RKO (cell line): ENCODE measurements at places on chromosomes 13 and 19.
A peak's percentile ranks its signal among the peaks of the same experiment; 100 is the strongest.

GRCh38 chr19:47340477-47341208 lies 8.5 kb upstream of the DHX34 start:
- no peak for DNase-seq

- DNase-seq = no peak
Measured at GRCh38 chr13:24168392-24168750, 7.9 kb downstream of the SPATA13 start.

GRCh38 chr19:6503407-6504201 lies 1.5 kb upstream of the TUBB4A start:
- no peak for DNase-seq

DNA sequence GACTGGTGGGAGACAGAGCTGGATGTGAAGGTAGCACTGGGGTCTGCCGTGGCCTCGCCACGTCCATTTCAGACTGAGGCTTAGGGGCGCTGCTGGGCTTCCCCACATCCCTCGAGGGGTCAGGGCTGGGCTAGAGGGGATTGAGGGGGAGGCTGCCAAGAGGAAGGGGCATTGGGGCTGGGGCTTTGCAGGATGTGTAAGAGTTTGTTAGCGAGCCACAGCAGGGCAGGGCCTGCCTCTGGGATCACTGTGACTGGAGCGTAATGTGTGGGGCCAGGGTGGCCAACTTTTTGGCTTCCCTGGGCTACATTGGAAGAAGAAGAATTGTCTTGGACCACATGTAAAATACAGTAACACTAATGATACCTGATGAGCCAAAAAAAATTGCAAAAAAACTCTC lies 14.1 kb downstream of the ARID3A start:
- no peak for DNase-seq

- no peak for DNase-seq
Measured at GRCh38 chr13:30789166-30789862, 54.0 kb downstream of the ALOX5AP start.

DNA sequence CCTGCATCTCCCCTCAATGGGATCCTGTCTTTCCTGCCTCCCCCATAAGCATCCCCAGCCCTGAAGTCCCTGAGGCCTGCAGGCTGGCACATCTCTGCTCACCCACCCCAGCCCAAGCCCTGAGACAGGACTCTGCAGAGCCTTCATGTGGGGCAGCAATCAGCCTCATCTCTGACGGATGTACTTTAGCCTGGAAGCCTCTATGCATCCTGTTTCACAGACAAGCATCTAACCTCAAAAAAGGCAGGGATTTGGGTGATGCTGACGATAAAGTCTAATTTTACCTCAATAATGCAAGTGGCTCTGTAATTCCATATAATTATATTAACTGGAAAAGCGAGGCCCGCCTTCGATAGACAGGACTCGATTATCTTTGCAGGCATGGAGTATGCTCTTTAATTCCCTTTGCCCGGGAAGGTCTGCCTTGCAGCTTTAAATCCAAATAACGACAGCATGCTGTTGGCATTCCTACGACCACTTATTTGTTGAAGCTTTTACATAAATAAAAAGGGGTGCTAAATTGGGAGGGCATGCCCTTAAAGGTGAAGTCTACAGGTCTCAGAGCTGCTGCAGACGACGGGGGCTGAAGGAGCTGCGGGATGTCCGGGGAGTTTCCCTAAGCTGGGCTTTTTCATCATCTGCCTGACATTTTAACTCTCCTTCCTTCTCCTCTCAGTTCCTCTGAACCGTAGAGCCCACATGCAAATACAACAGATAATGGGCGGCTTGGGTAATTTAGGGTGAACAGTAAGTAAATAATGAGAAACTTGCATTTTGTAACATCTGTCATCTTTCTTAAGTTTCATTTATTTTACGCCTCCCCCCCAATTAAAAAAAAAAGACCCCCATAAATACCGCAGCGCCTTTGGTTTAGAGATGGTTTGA lies 211.5 kb downstream of the URI1 start:
- DNase-seq = no peak

DNA sequence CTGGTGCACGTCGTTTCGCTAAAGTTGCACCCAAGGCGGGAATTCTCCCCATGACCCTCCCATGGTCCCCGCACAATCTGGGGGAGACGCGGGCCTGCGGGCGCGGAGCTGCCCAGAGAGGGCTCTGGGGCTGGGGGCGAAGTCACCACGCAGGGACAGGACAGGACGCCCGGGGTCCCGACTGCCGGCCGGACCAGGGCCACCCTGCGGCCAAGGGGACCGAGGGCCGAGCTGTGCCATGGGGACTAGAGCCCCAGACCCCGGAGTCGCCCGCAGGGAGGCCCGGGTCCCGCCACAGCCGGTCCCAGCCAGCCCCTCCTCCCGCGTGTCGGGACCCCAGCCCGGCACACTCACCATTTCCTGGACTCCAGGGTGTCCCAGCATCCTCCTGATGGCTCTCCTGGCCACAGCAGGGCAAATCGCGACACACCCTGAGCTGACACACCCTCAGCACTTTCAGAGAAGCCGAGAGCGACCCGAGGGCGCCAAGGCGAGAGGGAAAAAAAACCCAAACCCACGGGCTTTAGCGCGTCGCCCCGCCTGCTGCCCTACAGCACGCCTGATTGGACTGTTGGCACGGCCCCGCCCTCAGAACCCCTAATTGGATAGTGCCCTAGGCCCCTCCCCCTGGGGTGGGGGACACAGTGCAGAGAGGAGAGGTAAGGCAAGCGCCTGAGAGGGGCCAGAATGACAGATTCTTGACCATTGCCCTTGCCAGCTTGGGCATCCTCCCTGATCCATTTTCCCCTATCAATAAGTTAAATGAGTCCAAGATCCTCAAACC lies 28.6 kb downstream of the ZNF44 start:
- DNase-seq = no peak

GRCh38 chr13:64266024-64266423 lies 2850.4 kb upstream of the PCDH20 start:
- no peak for DNase-seq

DNA sequence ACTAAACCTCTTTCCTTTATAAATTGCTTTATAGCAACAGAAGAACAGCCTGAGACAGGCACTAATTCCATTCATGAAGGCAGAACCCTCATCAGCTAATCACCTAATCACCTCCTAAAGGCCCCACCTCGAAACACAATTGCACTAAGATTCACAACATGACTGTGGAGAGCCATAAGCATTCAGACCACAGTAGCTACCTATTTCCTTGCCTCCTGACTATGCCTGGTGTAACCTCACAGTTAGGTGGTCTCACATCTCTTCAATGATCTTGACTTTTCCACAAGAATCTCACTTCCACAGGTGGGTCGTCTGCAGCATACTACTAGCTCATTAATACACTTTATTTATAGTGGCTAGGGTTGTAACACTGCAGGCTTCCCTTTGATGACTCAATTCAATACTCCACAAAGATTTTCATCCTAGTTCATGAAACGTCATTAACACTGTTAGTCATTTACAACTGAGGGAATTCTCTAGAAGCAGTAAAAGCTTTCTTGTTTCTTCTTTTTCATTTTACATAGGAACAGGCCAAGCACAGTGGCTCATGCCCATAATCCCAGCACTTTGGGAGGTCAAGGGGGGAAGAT lies 27.1 kb downstream of the STK24 start:
- peak; percentile 15 for DNase-seq

GRCh38 chr13:98488736-98489135 lies 88.2 kb downstream of the STK24 start:
- no peak for DNase-seq

- DNase-seq = no peak
Measured at GRCh38 chr19:10631874-10632273, 6.5 kb downstream of the SLC44A2 start.

DNA sequence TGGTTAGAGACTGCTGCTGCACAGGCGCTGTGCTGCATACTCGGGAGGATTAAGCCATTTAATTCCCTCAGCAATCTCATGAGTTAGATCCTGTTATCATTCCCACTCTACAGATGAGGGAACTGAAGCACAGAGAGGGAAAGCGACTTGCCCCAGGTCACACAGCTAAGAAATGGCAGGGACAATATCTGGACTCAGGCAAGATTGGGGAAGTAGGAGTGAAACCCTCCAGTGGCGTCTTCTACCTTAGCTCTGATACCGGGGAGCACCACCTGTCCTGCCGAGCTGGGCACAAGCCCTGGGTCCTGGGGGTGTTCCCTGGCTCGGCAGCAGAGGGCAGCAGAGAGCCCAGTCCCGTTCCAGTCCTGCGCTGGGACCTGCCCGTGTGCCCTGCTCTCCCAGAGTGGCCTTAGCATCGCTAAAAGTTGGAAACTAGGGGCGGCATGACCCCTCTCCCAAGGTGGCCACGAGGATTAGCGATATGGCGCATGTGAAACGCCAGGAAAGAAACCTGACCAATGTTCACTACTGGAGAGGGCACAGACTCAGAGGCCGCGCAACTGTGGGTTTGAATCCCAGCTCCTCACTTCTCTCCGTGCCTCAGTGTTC lies 20.5 kb downstream of the CYTH2 start:
- DNase-seq = peak; percentile 65

GRCh38 chr13:85194482-85194881 lies 604.7 kb downstream of the SLITRK6 start:
- no peak for DNase-seq

DNA sequence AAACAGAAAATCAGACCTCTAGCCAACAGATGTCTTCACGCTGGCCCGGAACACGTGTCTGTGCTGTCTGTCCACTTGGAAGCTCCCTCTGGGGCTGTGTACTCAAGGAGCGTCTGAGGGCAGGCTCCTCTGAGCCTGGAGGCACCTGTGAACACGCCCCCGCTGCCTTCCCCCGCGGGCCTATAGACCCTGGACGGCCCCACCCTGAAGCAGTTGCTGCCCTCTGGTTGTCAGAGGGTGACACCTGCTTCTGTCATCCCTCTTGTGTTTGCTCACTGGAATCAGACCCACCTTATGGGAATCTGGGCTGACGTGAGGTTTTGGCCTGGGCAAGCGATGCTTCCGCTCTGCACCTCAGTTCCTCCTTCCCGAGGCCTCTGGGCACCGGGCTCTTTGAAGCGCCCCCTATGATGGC lies 19.2 kb downstream of the EPN1 start:
- DNase-seq = no peak

DNA sequence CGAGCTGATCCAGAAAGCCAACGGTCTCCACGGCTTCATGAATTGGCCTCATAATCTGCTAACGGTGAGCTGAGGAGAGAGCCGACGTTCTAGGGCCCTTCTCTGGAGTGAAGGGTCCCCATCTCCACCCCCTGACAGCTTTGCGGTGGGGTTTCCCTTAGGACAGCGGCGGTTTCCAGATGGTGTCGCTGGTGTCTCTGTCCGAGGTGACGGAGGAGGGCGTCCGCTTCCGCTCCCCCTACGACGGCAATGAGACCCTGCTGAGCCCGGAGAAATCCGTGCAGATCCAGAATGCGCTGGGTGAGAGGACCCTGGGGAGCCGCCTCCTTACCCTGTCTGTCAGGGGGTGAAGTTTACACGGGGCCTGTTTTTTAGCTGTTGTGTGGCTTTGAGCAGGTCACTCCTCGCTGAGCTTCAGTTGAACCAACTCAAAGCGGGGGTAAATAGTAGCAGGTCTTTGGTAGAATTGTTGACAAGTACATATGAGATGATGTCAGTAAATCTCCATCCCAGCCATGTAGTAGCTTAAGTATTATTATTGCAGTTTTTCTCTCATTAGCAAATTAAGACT lies 801 bp downstream of the QTRT1 start:
- DNase-seq = peak; percentile 42

GRCh38 chr13:73898276-73898675 lies 235.9 kb downstream of the KLF12 start:
- no peak for DNase-seq

DNA sequence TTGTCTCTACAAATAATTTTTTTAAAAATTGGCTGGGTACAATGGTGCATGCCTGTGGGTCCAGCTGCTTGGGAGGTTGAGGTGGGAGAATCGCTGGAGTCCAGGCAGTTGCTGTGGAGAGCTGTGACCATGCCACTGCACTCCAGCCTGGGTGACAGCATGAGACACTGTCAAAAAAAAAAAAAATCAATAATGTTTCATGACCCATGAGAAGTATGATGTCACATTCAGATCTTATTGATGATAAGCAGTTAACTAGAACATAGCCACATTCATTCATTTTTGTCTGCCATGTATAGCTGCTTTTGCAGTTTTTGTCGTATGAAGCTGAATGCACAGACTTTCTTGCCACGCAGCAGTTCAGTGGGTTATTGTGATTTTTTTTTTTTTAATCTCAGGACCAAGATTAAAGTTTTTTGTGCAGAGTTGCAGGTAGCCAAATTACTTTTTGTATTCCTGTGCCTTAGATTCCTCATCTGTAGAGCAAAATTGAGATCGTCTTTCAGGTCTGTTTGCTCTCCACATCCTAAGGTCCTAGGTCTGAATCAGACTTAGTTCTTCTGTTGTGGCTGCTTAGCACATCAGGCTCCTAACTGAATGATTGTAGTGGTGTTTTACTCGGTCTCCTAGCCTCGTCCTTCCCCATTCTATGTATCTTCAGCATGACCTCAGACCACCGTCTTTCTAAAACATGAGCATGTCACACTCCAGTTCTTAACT lies 145.2 kb downstream of the GGACT start:
- DNase-seq = no peak

- DNase-seq = no peak
Measured at GRCh38 chr19:35587321-35587720, 1.3 kb downstream of the PMIS2 start.

GRCh38 chr13:52112591-52112990 lies 16.3 kb downstream of the NEK5 start:
- DNase-seq = no peak

DNA sequence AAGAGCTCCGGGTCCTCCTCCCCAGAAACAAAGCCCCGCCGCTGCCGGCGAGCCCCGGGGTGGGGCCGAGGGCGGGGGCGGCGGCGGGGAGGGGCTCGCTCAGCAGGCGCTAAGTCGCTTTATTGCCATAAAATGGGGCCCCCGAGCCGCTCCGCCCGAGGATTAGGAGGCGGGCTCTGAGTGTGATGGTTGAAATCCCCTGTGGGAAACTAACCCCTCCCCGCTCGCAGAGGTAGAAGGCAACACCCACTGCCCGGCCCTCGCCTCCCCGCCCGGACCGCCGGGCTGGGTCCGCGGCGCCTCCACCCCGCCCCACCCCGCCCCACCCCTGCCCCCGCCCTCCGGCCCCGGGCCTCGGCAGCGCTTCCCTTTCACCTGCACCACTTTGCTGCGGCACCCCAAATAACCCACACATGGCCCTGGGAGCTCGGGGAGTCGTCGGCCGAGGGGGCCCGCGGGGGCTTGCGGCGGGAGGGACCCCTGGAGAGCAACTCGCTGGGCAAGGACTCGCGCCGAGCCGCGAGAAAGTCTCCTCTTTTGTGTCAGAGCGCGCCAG lies at the start of gene KLF12:
KLF12 (minus strand) TSS at position 184 of the 556 bp plus-strand sequence.
- peak; percentile 86 for DNase-seq

- no peak for DNase-seq
Measured at GRCh38 chr19:35080613-35081170, 34.9 kb upstream of the FXYD3 start.
